Ureter (tissue), 1 donor: ENCODE measurements at places on chromosomes 1 and 21.

GRCh38 chr1:74396933-74397332, 115.5 kb downstream of the LRRC53 start:
- no peak for DNase-seq

GRCh38 chr1:114833421-114833820, 21.2 kb upstream of the SYCP1 start:
- DNase-seq: no peak

DNA sequence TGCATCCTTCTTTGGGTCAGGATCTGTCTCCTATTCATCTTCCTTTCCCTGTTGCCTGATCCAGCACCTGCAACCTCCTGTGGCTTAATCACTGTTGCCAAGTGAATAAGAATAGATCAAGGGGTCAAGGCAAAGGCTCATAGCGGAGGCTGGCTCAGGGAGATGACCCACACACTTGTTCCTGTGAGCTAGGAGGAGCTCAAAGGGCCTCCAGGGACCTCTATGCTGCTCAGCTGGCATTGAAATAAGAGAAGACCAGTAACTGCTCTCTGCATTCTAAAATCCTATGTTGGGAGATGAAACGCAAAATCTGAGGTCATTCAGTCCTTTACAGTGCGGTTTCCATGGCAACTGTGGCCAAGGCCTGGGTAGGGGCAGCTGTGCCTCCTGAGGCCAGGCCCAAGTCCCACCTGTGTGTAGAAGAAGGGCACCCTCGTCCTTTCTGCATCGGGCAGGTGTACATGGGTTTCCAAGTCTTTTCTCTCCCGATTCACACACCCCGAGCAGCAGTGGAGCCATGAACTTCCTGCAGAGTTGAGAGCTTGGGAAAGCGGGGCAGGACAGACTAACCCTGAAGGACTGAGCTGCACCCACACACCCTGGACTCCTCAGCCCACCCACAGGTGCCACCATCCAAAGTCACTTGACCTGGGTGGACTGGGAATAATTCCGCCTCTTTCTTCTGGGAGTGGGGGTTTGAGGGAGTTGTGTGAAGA, 27.8 kb upstream of the STUM start:
- DNase-seq: no peak

DNA sequence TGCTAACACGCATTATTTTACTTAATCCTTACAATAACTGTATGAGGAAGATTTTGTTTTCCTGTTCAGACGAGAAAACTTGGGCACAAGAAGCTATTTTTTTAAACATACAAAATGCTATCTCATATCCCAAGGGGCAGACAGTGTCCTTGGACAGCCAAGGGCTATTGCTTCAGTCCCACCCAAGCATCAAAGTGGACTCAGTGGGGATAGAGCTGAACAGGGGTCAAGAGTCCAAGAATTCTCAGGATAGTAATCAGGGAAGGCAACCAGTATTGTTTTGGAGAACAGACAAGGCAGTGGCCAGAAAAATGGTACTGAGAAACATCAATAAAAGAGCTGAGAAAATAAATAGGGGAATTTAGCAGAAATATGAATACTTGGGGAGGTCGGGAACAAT, 465.7 kb downstream of the PLPP3 start:
- DNase-seq: no peak

DNA sequence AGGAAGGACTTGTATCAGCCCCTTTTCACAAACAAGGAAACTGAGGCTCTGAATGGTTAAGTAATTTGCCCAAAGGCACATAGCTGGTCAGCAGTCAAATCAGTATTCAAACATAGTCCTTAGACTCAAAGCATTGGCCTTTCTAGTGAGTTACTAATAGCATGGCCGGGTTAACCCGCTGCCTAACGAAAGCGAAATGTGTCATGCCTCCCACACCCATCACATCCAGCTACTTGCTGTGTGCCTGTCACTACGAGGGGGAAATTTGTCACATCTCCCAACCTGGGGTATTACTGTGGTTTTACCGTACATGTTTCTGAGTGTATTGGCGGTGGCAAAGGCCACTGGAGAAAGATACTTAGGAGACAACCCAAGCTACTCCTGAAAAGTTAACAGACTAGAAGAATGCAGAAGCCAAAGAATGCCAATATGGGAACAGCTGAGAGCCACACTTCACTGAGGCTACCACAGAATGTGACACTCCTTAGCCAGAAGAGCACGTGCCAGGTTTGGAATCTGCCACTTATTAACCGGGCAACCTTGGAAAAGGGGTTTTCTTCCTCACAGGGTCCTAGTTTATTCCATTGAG, 363.5 kb downstream of the KCNH1 start:
- no peak for DNase-seq

GRCh38 chr1:61606448-61607312, 118.3 kb downstream of the TM2D1 start:
- DNase-seq: peak; percentile 73

GRCh38 chr21:15842565-15842880, 112.7 kb downstream of the USP25 start:
- DNase-seq: no peak

DNA sequence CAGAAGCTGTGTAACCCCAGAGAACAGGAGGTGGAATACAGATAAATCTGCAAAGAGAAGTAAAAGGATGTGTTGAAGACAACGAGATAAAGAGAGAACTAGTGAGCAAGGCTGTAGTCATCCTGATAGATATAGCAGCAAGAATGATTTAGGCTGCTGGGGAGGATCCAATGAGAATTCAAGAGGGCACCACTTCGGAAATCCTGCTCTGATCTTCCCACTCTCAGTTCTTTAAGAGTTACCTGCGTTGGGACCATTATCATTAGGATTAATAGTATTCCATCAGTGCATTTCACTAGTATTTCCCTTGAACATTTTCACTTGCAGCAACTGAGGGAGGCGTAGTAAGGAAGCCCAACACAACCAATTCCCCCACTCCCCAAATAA, at the start of gene BRINP3:
BRINP3 (minus strand) TSS at position 103 of the 387 bp plus-strand sequence.
- DNase-seq: no peak

GRCh38 chr1:164801791-164802502, 243.0 kb downstream of the PBX1 start:
- DNase-seq: no peak

DNA sequence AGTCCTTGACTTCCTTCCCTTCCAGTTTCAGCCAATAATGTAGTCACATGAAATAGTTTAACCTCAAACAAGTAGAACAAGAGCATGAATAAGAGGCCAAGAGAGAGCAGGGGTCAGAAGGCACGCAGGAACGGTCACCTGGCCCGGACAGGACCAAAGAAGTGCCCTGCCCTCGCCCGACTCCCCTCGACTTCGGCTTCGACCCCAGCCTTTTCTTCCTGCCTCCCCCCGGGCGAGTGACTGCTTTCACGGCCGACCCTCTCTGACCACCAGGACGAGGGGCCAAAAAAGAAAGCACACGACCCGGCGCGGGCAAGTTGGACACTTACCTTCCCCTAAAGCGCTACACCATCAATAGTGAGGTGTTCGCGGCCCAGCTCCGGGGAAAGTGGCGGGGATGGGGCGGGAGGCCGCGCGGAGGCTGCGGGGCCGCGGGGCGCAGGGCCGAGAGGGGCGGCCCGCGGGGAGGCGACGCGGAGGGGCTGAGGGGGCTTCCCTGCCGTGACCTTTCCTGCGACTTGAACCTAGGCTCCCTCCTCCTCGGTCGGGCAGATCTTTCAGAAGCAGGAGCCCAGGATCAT, 519 bp downstream of the RERE start:
- peak; percentile 53 for DNase-seq

DNA sequence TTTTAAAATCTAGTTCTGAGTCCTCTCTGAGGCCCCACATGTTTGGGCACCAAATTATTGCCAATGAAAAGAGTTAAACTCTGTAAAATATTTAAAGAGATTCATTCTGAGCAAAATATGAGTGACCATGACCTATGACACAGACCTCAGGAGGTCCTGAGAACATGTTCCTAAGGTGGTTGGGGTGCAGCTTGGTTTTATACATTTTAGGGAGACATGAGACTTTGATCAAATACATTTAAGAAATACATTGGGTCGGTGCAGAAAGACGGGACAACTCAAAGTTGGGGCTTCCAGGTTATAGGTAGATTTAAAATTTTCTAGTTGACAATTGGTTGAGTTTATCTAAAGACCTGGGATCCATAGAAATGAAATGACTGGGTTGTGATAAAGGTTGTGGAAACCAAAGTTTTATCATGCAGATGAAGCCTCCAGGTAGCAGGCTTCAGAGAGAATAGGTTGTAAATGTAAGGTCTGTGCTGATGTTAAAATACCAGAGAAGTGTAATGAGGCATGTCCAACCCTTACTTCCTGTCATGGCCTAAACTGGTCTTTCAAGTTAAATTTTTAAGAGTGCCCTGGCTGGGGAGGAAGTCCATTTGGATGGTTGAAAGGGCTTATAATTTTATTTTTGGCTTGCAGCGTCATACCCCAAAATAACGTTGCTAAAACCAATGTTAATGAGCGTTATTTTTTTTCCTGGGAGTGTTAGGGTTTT, 274.9 kb downstream of the NUF2 start:
- no peak for DNase-seq

GRCh38 chr21:41620982-41621381, 113.0 kb upstream of the TMPRSS2 start:
- no peak for DNase-seq

DNA sequence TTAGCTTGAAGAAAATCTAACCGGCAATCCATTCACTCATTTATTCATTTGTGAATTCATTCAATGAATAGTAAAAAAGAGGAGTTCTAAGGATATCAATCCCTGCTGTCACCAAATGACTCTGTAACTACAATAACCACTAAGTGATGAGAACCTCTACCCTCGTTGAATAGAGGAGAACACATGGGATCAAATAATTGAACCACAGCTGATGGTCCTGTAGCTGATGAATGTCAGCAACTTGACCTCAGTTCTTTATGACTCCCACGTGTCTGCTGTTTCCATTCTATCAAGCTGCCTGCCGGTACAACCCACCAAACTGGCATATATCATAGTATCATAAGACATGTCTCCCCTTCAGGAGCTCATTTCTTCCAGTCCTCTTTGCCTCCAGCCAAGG, 150.3 kb downstream of the PTGER3 start:
- DNase-seq: no peak

DNA sequence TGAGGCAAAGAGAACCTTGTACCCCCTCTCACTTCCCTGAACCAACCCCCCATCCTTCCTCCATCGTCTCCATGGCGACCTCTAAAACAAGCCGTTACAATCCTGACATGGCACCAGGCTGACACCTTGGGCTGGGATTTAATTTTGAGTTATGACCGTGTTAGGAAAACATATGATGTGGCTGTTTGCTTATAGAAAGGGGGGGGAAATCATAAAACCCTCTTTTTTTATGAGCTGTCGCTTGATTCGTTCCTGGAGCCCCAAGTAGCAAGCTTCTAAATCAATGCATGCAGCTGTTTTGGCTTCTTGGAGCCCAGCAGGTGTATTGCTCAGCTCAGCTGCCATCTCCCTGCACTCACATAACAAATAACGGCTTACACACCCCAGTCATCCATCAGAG, 301.2 kb upstream of the SPAG17 start:
- no peak for DNase-seq

- no peak for DNase-seq
Measured at GRCh38 chr1:1283821-1284220, 3.6 kb downstream of the SCNN1D start.

DNA sequence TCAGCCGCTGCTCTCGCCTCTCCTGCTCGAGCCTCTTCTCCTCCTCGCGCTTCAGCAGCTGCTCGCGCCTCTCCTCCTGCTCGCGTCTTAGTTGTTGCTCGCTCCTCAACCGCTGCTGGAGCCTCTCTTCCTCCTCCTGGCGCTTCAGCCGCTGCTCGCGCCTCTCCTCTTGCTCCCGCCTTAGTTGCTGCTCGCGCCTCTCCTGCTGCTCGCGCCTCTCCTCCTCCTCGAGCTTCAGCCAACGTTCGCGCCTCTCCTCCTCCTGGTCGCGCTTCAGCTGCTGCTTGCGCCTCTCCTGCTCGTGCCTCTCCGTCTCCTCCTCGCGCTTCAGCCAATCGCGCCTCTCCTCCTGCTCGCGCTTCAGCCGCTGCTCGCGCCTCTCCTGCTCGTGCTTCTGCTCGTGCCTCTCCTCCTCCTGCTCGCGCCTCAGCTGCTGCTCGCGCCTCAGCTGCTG, 3.7 kb downstream of the TCHH start:
- no peak for DNase-seq

- no peak for DNase-seq
Measured at GRCh38 chr1:149925751-149926150, 1.9 kb downstream of the SF3B4 start.

- DNase-seq: no peak
Measured at GRCh38 chr1:38009088-38009840, 3.3 kb upstream of the UTP11 start.

DNA sequence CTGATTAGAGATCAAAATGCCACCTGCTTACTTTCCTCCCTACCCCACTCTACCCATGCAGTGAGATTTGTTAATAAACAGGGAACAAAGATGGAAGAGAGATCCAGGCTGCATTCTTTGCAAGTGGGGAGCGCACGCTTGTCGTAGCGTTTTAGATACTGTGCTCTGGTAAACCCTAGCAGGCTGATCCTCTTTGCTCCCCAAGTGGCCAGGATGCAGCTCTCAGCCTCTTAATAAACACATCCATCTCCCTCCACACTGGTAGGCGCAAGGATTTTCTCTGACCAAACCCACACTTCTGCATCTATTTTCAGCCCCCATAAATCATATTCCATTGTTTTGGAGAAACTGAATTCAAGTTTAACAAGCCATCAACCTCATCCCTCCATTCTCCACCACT, 2.9 kb downstream of the PGBD5 start:
- no peak for DNase-seq

GRCh38 chr1:18954270-18955071, 2.0 kb downstream of the IFFO2 start:
- DNase-seq: no peak

- DNase-seq: no peak
Measured at GRCh38 chr1:219669556-219669955, 56.7 kb upstream of the ZC3H11B start.

- DNase-seq: peak; percentile 18
Measured at GRCh38 chr1:7290971-7291970, 479.8 kb upstream of the VAMP3 start.

DNA sequence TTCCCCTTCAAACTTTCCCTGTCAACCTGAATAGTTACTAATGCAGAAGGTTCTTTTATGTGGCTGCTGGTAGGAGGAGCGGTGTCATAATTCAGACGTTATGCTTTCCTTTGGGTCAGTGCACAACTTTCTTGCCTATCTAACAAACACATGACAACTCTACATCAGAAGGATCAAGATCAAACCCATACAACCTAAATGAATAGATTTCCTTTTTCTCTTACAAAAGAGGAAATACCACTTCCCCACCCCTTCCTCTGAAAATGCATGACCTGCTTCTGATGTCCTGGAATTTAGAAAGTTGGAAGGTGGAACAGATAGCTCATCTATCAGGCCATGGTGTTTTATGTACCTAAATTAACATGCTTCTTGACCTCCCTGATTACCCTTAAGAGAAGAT, 75.7 kb upstream of the ADGRL4 start:
- DNase-seq: no peak

DNA sequence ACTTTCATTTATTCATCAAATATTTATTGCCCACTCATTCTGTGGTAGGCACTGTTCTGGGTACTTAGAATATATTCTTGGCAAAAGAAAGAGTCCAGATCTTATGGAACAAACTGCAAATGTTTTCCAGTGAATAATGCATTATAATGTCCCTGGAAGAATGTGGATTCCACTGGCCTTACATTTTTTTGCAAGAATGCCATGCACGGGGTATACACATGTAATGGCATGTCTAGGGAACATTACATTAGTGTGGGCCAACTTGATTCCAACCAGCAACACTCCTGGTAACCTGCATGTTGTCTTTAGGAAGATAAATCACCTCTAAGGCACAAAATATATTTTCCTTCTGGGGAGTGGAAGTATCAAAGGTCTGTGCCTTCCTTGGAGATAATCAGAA, 33.0 kb upstream of the IFI44L start:
- DNase-seq: no peak

- DNase-seq: no peak
Measured at GRCh38 chr1:25948641-25949040, 42.4 kb upstream of the STMN1 start.

GRCh38 chr1:159030877-159031447, 21.3 kb downstream of the IFI16 start:
- no peak for DNase-seq
